Stimulated activated CD4-positive, alpha-beta T cell treated with anti-CD3 and anti-CD28 coated beads, TNF-alpha, amount 100 ng/mL, for 4 hours (primary cell): ENCODE measurements at places on chromosomes 7 and 10.

- peak; percentile 54 for DNase-seq
Observed at GRCh38 chr7:117119192-117119924, 166.1 kb downstream of the ST7 start.

DNA sequence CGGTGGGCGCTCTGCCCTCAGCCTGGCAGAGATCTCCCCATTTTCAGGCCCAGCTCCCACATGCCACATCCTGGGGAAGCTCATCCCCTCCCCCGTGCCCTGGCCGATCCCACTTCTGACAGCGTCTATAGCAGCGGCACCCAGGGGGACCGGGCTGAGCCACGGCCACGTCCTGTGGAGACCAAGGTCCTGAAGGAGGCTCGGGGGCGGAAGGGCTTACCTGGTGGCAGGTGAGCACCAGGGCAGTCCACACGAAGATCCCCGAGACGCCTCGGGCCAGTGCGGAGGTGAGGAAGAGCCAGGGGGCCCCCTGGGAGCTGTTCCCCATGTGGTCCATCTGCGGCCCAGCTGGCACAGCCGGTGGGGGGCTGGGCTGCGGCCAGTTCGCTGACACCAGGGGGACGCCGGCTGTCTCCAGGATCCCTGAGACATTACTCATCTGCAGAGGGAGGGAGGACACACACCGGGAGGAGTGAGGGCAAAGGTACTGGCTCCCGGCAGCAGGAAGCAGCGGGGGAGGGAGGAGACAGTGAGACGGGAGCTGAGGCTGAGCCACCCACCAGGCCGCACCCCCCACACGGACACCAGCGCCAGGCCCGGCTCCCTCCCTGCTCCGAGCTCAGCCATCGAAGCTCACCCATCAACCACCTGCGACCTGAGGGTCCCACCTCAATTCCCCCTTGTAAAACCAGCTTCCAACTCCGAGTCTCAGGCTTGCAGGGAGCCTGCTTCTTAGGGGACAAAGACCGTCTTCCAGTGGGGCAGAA, 776 bp downstream of the TMEM184A start:
- DNase-seq: no peak

DNA sequence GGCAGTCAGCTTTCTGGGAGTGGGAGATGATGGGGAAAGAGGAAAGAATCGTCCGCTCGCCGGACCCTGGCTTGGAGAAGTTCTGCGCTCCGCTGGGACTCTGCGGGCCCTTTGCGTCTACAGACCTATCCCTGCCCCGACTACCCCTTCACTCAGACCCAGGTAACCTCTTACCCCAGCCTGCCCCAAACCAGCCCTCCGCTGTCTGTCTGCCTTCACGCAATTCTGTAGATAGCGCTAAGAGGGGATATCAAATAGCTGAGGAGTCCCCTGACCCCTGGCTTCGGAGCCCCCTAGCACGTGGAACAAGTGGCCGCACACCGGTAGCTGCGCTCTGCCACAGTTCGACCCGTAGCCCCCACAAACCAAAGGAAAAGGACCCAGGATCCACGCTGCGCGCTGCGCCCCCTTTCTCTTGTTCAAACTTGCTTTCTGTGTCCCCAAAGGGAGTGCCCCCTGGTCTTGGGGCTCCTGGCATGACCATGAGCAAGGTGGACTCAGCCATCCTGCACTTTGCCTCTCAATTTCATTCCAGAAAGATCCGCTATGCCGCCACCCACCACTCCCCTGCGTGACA, 7.0 kb downstream of the HOXA4 start:
- DNase-seq: no peak

DNA sequence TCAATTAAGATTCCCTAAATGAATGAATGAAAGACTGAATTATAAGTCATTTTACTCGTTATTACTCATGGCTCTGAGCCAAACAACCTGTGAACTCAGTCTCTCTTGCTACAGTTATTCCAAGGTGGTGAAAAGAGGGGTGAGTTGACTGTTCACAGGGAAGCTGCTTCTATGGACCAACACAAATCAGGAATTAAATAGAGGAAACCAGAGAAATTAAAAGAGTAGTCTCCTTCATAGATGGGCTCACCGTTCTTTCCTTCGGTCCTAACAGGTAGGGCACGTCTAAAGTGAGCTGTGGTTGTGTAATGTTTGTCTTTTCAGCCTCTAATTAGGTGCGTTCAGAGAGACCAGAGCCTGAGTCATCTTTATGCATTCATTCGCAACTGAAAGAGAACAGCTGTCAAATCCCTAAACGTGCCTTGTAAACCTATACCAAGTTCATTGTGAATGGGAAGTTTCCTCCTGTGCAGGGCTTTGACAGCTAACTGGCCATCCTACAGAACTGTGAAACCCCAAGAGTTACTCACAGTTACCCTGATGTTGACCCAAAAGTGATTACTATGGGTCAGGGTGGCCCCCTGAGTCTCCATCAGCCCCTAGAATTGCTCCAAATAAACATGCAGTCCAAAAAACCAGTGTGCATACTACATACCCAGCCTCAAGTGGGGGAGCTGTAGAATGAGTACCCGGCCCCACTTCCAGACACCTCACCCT, 18.2 kb upstream of the C10orf53 start:
- DNase-seq: no peak
